Activated CD4-positive, alpha-beta T cell treated with anti-CD3 and anti-CD28 coated beads, Interleukin-2, amount 50 U/mL, for 4 hours (primary cell): ENCODE measurements at places on chromosomes 3 and 15.

DNA sequence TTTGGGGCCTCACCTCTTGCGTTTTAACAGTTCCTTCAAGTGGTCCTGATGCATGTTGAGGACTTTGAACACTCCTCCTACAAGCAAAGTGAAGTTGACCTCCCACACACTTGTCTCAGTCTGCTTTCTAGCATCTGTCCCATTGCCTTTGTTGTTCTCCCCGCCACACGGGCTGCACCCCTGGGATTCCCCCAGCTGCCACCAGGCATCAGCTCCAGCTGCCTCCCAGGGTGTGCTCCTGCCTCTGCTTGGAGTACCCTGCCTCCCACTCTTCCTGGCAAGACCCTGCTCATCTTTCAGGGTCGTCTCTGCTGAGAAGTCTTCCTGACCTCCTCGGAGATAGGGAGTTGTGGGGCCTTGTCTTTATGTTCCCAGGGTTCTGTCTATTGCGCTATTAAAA, 52.2 kb downstream of the IGF1R start:
- DNase-seq, result no peak

- DNase-seq, result no peak
Observed at GRCh38 chr3:132448216-132448961, 31.1 kb downstream of the DNAJC13 start.

GRCh38 chr3:52052831-52053306, 3.5 kb downstream of the DUSP7 start:
- no peak for DNase-seq

DNA sequence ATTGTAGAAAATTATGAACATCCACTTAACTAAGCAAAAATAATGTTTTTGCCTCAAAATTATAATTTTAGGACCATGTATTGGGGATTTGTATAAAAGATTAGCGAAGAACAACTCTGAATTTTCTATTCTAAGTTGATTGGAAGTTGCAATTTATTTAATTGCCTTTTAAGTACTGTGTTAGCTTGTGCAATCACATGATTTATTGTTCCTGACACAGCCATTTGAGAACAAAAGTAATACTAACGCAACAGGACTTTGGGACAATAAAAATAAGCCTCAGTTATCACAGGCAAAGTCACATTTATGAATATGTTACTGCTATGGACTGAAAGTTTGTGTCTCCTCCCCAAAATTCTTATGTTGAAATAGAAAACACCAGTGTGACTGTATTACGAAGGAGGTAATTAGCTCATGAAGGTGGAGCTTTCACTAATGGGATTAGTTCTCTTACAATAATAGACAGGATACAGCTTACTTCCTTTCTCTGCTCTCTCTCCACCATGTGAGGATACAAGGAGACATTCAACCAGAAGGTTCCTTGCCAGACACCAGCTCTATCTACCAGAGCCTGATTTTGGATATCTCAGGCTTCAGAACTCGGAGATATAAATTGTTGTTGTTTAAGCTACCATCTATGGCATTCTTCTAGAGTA, 745.9 kb downstream of the ZBBX start:
- no peak for DNase-seq

GRCh38 chr3:114644367-114644766, 350.5 kb downstream of the TIGIT start:
- DNase-seq, result no peak
